Stimulated activated CD8-positive, alpha-beta memory T cell treated with anti-CD3 and anti-CD28 coated beads, Interleukin-2, amount 100 ng/mL, for 48 hours (primary cell): ENCODE measurements at places on chromosomes 7 and 10.

GRCh38 chr7:158812684-158813083, 16.6 kb downstream of the ESYT2 start:
- no peak for DNase-seq

GRCh38 chr10:92239600-92240288, 51.1 kb downstream of the CPEB3 start:
- peak; percentile 24 for DNase-seq

DNA sequence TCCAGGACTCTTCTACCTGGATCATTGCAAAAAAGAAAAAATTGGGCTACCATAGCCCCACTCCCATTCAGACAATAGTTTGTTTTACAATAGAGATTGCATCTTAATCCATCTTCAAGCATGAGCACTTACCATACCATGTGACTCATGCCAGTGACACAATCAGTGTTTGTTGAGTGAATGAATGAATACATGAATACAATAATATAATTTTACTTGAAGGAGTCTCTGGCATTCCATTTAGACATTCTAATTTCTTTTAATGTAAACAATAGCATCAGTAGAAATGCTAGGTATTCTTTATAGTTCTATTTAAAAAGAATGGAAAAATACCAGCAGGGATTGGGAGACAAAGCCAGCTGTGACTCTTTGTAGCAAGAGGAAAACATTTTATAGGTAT, 141.6 kb upstream of the AKR1E2 start:
- DNase-seq, result no peak

DNA sequence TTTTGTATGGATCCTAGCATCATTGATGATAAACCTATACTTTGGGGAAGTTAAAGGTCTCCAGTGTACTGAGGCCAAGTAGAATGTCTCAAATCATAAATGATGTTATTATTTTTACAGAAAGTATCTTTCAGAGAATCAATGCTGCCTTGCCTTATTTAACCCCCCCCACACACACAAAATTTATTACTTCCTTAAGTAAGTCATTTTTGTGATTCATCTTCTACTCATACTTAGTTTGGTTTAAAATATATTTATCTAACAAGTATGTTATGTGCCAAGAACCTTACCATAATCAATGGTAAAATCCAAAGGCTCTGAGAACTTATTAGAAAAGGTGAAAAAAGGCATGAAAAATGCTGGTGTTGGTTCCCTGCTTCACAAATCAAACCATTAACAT, 18.8 kb upstream of the CLDN12 start:
- no peak for DNase-seq

- no peak for DNase-seq
Observed at GRCh38 chr7:102009628-102010027, 192.2 kb downstream of the CUX1 start.

GRCh38 chr7:122311050-122311700, 6.6 kb upstream of the FEZF1 start:
- DNase-seq, result no peak

GRCh38 chr10:71472912-71473311, 76.2 kb downstream of the CDH23 start:
- no peak for DNase-seq
